ENCODE measurements at places on chromosomes 2 and 18.

DNA sequence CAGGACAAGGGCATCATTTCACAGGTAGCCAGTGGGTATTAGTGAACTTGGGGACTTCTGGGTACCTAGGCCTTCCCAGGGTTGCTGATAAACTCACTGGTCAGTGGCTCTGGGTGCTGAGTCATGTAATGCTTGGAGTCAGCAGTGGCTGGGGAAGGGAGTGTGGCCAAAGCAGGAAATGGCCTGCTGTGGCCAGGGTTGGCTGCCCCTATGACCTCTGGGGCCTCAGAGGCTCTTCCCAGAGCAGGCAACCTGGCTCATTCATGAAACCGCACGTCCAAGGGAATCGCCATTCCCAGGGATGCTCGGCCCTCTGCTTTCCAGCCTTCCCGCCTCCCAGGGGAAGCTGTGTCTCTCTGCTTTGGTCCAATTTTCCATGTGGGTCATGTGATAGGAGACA lies 294.9 kb downstream of the DYSF start:
- DNase-seq: no peak

DNA sequence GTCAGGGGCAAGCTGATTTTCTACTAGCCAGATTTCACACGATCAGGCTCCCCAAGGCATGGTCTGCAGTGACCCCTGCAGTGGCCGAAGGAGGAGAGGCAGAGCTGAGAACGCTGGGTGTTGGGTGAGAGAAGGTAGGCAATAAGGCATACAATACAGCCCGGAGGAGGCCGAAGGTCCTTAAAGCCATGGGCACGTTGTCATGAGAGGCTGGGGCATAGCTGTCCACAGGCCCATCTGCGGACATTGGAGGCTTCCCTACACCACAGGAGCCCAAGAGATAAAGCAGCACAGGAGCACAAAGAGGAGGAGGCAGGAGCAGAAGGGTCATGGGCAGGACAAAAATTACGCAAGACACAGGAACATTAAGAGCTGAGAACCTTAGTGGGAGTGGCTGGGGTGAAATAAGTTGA lies 16.7 kb upstream of the BZW1 start:
- no peak for DNase-seq

- DNase-seq: no peak
These were observed 50.5 kb downstream of the MAPK4 start for GRCh38 chr18:50610349-50610748.

GRCh38 chr2:100895402-100895801 lies 75.5 kb downstream of the NPAS2 start:
- DNase-seq: no peak
